ENCODE measurements at places on chromosomes 1 and 21. TPM values are rescaled to one million over a fixed set of nuclear protein-coding genes. Genes with fewer than 3 reads are reported as not detected.

The AADACL3 gene
- not detected for total RNA-seq

The LAMB3 gene
- 49.8 TPM for total RNA-seq

The MYBPH gene
- 0.06 TPM for total RNA-seq

The VTCN1 gene
- total RNA-seq: not detected

The LRRC71 gene
- total RNA-seq: 0.13 TPM

The FAM110D gene
- total RNA-seq: under 0.01 TPM

The LCE2B gene
- not detected for total RNA-seq

The RPTN gene
- not detected for total RNA-seq

The AKR7A3 gene
- total RNA-seq: 0.50 TPM

The HRNR gene
- total RNA-seq: not detected

The COL8A2 gene
- 5.9 TPM for total RNA-seq

The SELE gene
- under 0.01 TPM for total RNA-seq
